ENCODE measurements at places on chromosomes 7 and 10.

- H3K27ac ChIP-seq, result no peak overlapping the region
- no peaks in the 10 kb centered on the region for H3K27me3 ChIP-seq
- H3K4me3 ChIP-seq, result no peak overlapping the region
- peaks cover 30% of the 10 kb centered on the region for H3K4me1 ChIP-seq
Measured at GRCh38 chr10:62687230-62687748, 117.2 kb upstream of the ADO start.

GRCh38 chr10:65335311-65335710 is 1590.5 kb upstream of the LRRTM3 start:
- no peaks in the 10 kb centered on the region for H3K27me3 ChIP-seq
- DNase-seq, result no peak
- H3K27ac ChIP-seq, result no peak overlapping the region
- H3K4me3 ChIP-seq, result no peak overlapping the region

DNA sequence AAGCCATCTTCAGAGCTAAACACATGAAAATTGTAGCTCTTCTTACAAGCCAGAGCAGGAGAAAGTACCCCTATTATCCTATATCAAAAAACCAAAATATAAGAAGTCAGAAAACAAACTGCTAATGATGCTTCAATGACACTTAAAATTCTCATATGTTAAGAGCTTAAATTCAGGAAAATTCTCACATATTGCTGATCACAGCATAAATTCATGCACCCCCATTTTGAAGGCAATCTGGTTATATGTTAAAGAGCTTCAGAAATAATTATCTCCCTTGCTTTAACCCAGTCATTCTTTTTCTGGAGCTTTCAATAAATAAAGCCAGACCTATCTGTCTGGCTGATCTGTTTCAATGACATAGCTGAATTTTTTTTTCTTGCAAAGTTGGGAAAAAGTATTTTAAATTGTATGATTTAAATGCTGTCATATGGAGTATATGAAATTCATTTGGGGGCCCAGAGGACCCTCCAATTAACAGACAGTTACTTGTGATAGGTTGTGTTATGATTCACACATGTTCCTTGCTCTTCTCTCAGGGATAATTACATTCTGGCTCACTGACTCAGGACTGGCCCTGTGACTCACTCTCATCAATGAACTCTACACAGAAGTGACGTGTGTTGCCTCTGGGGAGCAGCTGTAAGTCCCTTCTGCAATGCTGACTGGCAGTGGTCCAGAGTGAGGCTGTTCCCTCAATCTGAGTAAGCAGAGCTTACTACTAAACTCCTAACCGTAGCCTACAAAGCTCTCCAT is 85.2 kb downstream of the HGF start:
- H3K4me3 ChIP-seq, result no peak overlapping the region
- no peak for DNase-seq
- H3K36me3 ChIP-seq, result no peaks in the 10 kb centered on the region
- H3K27me3 ChIP-seq, result no peaks in the 10 kb centered on the region
- H3K27ac ChIP-seq, result no peak overlapping the region

DNA sequence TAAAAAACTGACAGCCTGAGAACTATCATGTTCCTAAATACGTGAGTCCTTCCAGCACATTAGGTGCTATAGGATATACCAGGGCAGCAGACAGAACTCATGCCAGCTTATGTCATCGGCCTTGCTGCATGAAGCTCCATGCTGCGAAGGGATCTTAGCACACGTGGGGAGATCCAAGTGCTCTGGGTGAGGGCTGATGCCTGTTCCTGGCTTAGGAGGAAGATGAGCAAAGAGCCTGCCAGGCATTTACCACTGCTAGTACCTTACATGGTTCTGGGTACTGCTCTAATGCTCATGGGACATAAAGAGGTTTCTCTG is 43.2 kb downstream of the SVIL start:
- peak overlapping the region; percentile 66 for H3K27ac ChIP-seq
- no peaks in the 10 kb centered on the region for H3K36me3 ChIP-seq
- H3K27me3 ChIP-seq, result no peaks in the 10 kb centered on the region
- H3K4me1 ChIP-seq, result peaks cover 18% of the 10 kb centered on the region
- DNase-seq, result no peak

DNA sequence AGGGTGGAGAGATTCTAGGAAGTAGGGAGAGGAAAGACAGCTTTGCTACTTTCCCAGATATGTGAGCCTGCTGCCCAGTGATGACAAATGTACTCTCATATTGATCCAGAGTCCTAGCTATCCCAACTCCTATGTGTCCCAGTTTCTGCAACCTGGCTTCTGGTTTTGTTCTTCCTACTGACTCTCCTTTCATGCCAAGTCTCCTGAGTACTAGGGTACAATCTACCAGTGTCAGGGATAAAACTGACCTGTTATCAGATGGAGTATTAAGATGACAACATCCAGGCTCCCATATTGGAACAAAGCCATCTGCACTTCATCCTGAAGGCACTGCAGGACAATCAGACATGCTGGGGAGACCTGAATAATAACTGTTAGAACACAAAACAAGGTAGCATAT is 233.7 kb upstream of the PHYHIPL start:
- H3K36me3 ChIP-seq, result no peaks in the 10 kb centered on the region
- H3K4me1 ChIP-seq, result no peaks in the 10 kb centered on the region
- peaks cover 10% of the 10 kb centered on the region for H3K27me3 ChIP-seq
- no peak overlapping the region for H3K4me3 ChIP-seq
- H3K27ac ChIP-seq, result no peak overlapping the region
